HuH-7.5 (cell line): ENCODE measurements at places on chromosomes 7 and 10.

GRCh38 chr10:16967866-16968415, 150.7 kb upstream of the RSU1 start:
- no peak for DNase-seq

DNA sequence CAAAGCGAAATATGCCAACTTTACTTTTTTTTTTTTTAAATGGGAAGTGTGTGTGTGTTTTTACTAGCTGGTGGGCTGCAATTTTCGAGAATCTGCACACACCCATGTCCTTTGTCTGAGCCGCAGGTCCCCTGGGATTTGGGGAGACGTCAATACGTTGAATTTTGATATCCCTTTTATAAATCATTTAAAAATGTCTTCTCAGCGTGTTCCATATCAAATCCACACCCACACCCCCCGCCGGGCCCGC, 404 bp upstream of the FMC1 start:
- no peak for DNase-seq

DNA sequence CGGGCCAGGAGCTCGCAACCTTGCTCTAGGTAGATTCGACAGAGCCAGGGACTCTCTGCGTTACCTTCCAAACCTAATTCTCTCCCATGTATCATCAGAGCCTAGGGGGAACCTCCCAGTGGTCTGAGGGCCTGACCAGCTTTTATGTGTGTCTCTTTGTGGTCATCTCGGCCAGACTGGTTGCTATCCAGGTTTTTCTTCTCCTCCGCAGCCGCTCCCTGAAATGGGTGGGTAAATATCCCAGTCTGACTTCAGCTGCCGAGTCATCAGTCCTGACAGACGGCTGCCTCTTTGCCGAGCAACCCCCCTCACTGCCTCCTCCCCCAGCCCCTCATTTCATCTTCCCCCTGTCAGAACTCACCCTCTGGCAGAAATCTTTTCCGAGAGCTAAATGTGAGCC, 578.1 kb downstream of the LRMDA start:
- no peak for DNase-seq

DNA sequence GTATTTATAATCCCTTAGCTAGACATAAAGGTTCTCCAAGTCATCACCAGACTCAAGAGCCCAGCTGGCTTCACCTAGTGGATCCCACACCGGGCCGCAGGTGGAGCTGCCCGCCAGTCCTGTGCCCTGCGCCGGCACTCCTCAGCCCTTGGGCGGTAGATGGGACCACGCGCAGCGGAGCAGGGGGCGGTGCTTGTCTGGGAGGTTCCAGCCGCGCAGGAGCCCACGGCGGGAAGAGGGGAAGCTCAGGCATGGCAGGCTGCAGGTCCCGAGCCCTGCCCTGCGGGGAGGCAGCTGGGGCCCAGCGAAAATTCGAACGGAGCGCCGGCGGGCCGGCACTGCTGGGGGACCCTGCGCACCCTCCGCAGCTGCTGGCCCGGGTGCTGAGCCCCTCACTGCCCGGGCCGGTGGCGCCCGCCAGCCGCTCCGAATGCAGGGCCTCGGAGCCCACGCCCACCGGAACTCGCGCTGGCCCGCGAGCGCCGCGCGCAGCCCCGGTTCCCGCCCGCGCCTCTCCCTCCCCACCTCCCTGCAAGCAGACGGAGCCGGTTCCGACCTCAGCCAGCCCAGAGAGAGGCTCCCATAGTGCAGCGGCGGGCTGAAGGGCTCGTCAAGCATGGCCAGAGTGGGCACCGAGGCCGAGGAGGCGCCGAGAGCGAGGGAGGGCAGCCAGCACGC, 675.6 kb downstream of the REEP3 start:
- DNase-seq: no peak

- no peak for DNase-seq
Observed at GRCh38 chr7:148733496-148733895, 34.8 kb downstream of the CUL1 start.

- no peak for DNase-seq
Observed at GRCh38 chr7:14432924-14433323, 443.5 kb upstream of the ETV1 start.

GRCh38 chr7:101939136-101939695, 121.8 kb downstream of the CUX1 start:
- no peak for DNase-seq

DNA sequence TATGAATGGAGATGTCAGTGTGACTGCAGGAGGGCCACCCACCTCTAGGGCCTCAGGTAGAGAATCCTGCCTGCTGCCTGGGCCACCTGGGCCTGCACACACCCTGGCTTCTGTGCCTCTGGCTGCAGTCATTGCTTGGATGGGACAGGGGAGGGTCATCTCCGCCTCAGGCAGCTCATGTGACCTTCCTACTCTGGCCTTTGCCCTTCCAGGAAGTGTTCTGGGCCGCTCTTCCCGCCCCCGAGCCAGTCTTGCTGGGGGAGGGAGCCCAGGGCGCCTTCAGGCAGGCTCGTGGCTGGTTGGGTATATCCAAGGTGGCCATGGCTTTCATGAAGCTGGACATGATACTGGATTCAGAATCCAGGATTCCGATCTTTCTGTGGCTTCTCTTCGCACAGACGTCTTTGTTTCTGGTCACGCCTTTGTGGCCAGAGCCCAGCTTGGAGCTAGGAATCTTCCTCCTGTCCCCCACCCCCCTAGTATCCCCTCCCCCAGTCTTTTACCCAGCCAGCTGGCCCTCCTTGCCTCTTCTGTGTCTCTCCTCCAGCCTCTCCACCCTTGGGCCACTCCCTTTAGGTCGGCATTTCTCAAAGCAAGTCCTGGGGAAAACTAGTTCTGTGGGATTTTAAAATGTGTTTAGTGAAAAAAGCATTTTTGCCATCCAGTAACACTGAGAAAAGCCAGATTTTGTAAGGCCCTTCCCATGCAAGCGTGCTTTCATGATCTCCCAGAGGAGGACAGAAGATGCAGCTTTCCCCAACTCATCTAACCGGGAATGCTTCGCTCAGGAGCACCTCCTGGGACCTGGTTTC, 119.6 kb downstream of the ZMIZ1 start:
- DNase-seq: no peak

- DNase-seq: no peak
Observed at GRCh38 chr10:85767891-85768290, 598.7 kb downstream of the GRID1 start.

DNA sequence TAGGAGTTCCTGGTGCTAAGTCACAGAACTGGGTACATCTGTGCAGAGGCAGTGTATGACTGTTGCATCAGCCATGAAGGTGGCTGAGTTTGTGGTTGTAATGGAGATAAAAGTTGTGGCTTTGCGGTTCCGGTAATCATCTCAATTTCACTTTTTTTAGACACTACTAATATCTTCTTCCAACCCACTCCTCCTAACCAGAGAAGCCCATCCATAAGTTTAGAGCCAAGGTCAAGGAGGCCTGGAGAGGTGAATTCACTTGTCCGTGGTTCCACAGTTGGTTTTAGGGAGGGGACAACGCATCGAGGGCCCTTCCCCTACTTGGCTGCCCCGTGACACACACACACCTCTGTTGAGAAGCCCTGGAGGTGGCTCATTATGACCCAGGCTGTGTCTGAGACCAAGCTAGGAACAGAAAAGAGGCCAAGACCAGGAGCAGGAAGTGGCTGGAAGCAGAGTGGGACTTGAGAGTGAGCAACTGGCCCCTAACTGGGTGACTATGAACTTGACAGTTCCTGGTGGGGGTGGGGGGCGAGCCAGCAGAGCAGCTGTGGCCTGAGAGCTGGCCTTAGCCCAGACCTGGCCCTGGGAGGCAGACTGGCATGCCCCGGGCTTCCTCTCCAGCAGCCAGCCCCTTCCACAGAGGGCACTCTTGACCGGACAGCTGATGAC, 66.8 kb upstream of the COL13A1 start:
- DNase-seq: no peak

- no peak for DNase-seq
Observed at GRCh38 chr10:56782503-56782902, 421.4 kb upstream of the ZWINT start.

GRCh38 chr7:23246555-23246954, at the start of gene GPNMB:
Gene GPNMB, plus strand, starts transcription at chr7:23246775. Its CDS starts 83 bp downstream, at chr7:23246858.
- DNase-seq: no peak

GRCh38 chr7:132956556-132956955, 125.3 kb downstream of the CHCHD3 start:
- DNase-seq: no peak

GRCh38 chr7:104967595-104967994, 46.4 kb upstream of the KMT2E start:
- DNase-seq: no peak

DNA sequence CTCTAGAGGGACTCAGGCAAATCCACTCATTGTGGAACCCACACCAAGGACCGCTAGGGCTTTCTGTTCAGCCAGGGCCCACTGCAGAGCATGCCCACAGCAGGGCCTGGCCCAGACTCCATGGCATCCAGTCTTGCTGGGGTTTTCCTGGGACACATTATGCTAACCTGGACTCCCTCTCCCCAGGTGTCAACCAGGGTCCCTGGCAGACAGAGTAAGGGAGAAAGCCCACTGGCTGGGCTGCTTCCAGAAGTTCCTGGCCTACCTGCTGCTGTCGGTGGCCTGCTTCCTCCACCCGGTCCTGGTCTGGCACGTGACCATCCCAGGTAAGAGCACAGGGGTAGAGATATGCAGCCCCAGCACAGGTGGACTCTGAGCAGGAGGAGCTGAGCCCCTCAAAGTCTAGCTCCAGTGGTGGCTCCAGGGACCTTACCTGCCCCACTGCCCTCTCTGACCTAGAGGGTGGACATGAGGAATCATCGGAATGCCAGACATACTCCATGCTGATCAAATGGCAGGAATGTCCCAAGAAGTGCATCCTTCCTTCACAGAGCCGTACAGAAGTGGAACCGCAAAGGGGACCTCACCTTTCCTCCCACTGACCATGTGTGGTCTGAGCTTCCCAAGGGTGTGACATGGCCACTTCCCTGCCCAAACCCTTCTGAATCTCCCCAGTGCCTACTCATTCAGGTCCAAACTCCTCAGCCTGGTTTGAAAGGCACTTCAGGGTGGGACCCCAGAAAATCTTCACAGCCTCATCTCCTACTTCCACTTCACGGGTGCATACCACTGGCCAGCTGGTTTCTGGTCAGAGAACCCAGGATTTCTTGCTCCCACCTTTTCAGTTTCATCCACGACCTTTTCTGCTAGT, 22.5 kb downstream of the TMEM72 start:
- DNase-seq: no peak

DNA sequence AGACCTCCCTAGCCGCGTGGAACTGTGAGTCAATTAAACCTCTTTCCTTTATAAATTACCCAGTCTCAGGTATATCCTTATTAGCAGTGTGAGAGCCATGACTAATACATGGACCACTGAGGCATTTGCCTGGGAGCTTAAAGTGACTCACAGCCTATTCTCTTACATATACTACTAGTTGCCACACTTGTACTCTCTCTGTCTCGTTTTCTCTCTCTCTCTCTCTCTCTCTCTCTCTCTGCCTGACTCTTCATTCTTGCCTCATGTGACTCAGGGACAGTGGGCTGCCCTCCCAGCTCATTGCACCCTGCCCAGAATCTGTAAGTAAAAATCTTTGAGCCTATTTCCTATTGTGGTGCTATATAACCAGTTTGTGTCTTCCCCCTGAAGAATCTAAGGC, 238.5 kb upstream of the MAGI2 start:
- DNase-seq: no peak

DNA sequence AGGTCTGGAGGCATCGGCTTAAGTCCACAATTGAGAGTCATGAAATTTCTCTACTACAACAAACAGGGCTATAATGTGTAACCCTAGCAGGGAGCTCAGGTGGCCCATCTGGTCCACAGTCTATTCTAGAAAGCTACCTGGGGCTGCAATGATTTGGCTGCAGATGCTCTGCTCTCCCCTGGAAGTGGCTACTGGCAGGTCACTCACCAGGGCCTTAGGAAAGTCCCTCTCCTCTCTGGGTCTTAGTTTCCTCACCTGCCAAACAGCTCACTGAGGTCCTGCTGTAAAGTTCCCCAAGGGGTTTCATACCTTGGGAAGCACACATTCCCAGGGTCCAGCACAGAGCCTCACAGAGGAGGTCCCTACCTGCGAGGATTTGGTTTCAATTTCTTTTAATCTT, 2.5 kb downstream of the IGFBP3 start:
- DNase-seq: no peak

- DNase-seq: no peak
Observed at GRCh38 chr10:112753961-112754411, 196.1 kb upstream of the TCF7L2 start.

GRCh38 chr7:1252540-1253090, 19.9 kb downstream of the UNCX start:
- DNase-seq: no peak

DNA sequence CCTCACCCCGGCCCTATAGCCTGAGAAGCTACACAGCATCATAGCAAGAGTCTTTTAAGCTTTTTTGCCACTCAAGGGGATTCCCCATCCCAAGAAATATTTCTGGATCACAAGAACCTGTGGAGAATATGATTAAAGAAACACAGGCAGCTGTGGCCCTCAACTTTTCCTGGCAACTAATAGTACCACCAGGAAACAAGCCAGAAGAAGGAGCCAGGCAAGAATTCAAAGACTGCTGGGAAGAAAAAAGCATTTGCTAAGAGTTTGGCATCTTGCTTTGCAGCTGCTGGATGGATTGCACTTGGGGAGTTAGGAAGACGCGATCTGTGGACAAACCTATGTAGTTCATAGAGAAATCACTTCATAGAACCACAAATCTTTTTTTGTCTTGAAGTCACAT, 437.8 kb downstream of the PLXDC2 start:
- DNase-seq: no peak

- DNase-seq: no peak
Observed at GRCh38 chr7:53900856-53901528, 641.2 kb upstream of the VSTM2A start.

DNA sequence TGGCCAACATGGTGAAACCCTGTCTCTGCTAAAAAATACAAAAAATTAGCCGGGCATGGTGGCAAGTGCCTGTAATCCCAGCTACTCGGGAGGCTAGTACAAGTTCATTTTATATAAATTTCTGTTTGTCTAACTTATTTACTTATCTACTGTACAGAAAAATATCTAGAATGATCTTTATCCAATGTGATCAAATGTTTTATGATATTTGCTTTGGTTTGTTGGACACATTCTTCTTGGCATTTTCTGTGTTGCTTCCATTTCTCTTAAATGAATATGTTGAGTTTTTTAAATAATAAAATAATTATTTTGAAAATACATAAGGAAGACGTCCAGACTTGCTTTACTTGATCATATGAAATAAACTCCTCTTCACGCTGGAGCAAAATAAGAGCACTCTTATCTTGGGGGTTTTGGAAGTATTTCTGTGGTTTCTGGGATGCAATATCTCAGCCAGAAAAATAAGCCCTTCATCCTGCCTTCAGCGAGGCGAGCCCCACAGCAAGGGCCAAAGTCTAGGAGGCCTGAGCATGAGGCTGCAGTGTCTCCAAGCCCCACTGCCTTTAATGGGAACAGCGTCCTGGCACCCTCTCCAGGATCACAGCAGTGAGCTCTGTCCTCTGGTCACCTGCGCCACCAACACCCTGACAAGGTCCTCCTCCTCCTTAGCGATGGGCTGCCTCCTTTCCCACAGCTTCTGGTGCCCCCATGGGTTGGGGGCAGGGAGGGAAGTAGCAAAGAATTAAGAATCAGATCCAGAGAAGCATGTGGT, 480.2 kb downstream of the KCNMA1 start:
- no peak for DNase-seq

DNA sequence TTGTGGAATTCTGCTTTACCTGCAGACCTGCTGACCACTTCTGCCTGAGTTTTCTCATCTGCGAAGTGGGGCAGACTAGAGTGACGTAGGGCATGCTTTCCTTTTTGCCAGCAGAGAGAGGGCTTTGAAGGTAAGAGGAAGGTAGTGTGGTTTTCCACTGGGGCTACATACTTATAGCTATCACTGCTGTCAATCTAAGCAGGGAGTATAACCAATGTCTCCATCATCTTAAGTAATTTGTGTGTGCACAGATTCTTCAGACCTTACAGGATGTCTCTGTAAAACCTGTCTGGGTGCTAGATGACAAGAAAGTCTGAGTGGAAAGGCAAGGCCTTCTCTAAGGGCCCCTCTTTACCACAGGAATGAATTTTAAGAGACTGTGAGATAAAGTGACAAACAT, 106.8 kb downstream of the RBM20 start:
- no peak for DNase-seq
